ENCODE measurements at places on chromosomes 1 and 21.

DNA sequence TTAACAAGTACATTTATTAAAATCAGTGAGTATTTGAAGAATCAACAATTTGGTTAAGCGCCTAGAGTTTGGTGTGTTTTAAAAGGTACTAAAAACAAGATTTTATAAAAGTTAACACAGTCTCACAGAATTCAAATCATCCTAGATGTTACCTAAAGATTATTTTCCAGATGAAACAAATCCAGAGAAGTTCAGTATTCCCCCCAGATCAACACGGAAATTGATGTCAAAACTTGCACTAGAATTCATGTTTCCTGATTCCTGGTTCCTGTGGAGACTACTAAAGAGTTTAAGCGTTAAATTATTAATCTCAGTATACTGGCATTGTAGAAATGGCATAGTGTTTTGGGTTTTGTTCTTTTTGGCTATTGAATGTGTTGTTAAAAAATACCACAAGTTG, 1.4 kb downstream of the PTBP2 start:
- no peak for DNase-seq

DNA sequence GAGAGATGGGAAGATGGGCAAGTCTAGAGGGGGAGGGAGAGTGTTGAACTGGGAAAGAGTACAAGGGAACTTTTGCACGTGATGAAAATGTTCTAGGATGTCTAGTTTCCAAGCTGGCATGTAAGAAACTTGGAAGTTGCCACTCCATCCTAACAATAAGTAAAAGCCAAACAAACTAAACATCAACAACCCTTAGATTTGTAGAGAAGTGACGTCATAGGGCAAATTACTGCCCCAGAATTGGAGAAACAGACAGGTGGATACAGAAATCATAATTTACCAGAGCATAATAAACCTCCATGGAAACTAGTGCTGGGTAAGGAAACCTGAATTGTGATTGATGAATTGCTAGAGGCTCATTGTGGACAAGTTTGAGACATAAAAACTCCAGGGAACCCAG, 14.7 kb upstream of the ZBTB40 start:
- DNase-seq: no peak

- DNase-seq: no peak
Observed at GRCh38 chr1:36106269-36106668, 17.6 kb downstream of the ADPRS start.

DNA sequence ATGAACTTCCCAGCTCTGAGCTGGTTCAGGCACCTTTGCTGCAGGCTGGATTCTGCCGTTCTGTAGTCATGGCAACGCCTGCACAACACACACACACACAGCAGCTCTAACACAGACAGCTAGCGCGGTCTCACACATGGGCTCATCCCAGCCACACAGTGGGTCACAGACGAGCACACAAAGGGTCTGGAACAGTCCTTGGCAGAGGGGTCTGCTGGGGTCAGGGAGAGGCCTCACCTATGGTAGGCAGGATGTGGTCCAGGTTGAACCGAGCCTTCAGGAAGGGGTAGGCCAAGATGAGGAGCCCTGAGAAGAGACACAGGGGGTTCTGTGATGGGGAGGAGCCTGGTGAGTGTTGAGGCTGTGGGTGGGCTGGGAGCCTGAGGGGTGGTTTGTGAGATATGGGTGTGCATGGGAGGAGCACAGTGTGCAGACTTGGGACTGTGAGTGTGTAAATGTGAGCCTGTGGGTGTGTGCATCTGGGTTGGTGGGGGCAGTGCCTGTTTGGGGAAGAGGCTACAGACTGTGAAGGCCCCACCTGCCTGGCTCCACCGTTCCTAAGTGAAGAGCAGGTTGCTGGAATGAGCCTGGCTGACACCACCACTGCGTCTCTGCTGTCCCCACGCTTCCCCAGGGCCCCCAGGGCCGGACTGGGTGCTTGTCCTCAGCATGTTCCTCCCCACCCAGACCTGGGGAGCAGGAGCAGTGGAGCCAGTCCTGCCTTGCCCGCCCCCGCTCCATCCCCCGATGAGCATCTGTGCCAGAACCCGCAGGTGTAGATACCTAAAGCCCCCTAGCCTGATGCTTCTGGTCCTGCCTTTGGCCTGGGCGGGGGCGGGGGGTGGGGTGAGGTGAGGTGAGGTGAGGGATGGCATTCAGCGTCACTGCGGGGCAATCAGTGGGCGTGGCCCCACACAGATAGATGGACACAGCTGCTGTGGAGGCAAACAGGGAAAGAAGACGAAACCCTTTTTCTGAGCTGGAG, 1.5 kb downstream of the KNCN start:
- DNase-seq: peak; percentile 24

DNA sequence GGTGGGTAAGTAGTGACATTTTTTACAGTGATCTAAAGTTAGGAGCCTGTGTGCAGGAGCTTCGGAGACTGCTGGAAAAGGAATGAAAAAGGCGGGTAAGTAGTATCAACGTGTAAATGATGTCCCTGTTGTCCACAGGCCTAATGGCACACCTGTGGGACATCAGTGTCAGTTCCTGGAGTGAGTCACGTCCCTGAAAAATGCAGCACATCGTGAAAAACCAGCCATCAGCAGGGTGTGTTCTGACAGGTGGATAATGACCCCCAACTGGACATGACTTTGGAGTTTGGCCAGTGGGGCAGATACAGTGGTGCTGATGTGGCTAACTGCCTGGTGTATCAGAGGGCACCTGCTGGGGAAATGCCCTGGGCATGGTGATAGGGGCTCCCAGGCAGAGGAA, 12.0 kb upstream of the PRDM15 start:
- no peak for DNase-seq

- DNase-seq: no peak
Observed at GRCh38 chr21:32921632-32922230, 104.0 kb upstream of the OLIG2 start.

- DNase-seq: no peak
Observed at GRCh38 chr1:146029117-146029516, 7.6 kb upstream of the HJV start.

DNA sequence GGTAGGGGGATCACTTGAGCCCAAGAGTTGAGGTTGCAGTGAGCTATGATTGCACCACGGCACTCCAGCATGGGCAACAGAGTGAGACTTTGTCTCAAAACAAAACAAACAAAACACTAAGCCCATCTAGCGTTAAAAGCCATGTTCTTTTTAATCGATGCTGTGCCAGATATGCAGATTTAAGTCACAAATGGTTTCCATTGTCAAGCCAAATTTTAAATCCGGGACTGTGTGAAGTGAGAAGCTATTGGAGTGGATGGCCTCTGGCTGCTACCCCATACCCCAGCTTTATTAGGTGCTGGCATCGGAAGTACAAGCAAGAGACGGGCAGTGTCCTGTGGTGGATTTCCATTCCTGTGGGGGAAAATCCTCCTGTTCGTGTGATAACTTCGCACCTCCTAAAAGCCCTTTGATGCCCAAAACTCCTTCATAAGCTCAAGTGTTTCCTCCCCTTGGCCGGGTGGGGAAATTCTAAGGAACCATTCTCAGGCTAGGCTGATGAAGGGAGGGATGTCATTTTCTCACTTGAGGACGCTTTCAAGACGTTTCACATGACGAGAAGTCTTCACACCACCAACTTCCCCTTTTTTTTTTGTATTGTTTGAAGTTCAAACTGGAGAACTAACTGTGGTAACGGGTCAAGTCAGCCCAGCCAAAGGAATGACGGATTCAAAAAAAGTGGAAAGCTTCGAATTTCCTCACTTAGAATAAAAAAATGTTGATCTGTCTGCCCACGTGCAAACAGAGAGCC, 140.8 kb downstream of the KAZN start:
- DNase-seq: no peak

Data from HepG2 (cell line).